ENCODE measurements at places on chromosomes 1 and 21. TPM values are rescaled to one million over a fixed set of nuclear protein-coding genes. Genes with fewer than 3 reads are reported as not detected.

TCHHL1 gene
- polyA plus RNA-seq, result not detected

HSD3B1 gene
- not detected for polyA plus RNA-seq

CD1D gene
- polyA plus RNA-seq, result 121 TPM

RCSD1 gene
- 216 TPM for polyA plus RNA-seq

RALGPS2 gene
- polyA plus RNA-seq, result 2.0 TPM

UBE2U gene
- polyA plus RNA-seq, result not detected

- DNase-seq, result no peak
Measured at GRCh38 chr1:113808450-113809195, 3.7 kb downstream of the RSBN1 start.

DNA sequence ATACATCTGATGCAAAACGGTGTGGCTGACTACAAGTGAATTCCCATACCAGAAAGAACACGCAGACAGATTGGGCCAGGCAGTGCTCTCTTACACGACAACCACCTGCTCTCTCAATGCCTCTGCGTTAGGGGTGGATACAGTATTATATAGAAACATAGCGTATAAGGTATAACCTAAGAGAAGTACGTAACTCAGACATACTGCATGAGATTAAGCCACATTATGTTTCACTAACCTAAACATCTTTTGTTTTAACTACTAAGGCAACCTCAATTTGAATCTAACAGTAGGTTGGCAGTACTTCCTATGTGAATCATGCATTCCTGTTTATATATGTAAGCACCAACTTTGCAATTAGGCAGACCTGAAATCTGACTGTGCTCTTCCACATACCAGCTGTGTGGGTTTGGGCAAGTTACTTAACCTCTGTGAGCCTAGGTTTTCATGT, 58.1 kb upstream of the COA6 start:
- peak; percentile 71 for DNase-seq

DNA sequence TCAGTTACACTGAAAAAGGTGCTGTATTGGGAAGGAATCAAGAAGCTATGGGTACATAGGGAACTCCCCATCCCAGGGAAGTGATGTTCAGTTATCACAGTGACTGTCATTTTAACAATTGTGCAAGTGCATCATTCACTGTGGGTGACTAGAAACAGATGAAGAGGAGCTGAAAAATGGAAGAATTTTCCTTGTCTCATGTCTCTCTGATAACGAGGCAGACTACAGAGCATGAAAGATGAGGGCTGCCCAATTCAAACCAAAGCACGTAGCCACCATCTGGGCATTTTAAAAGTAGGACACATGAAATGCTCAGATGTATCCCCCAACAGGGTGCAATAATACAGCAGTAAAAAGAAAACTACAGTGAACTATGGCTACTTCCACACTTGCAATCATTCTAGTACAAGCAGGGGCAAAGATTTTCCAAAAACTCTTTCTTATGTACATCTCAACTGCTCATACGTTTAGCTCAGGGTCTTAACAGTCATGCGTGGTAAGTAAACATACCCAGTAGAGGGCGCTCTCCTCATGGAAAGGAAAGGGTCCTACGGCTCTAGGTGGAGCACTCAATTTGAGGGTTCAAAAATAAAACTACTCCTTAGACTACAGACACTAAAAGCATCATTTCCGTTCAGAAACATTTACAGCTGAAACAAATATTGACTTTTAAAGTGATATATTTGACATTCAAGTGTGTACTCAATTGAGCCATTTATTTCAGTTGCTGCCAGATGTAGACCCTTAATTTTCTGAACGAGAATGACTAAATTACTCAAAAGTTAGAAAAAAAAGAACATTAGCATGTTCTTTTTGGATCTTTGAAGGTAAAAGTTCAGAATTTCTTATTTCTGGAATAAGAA, 143.2 kb downstream of the KCTD3 start:
- no peak for DNase-seq

DNA sequence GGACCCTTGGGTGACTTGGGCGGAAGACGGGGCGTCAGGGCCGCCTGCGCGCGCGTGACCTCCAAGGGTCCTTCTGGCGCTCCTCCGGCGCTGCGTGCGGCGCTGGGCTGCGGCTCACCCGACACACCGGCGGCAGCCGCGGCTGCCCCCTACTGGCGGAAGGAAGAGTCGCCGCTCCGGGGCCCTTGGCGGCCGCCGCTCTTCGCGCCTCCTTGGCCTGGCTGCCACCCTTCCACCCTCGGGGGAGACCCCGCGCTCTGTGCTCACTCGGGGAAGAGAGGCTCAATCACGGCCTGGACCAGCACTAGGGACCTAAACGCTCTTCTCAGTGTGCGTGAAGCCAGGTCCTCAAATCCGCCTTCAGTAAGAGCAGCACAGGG, 89.7 kb downstream of the DMRTA2 start:
- DNase-seq, result peak; percentile 47

- no peak for DNase-seq
Measured at GRCh38 chr1:15211424-15211823, 35.6 kb upstream of the FHAD1 start.

DNA sequence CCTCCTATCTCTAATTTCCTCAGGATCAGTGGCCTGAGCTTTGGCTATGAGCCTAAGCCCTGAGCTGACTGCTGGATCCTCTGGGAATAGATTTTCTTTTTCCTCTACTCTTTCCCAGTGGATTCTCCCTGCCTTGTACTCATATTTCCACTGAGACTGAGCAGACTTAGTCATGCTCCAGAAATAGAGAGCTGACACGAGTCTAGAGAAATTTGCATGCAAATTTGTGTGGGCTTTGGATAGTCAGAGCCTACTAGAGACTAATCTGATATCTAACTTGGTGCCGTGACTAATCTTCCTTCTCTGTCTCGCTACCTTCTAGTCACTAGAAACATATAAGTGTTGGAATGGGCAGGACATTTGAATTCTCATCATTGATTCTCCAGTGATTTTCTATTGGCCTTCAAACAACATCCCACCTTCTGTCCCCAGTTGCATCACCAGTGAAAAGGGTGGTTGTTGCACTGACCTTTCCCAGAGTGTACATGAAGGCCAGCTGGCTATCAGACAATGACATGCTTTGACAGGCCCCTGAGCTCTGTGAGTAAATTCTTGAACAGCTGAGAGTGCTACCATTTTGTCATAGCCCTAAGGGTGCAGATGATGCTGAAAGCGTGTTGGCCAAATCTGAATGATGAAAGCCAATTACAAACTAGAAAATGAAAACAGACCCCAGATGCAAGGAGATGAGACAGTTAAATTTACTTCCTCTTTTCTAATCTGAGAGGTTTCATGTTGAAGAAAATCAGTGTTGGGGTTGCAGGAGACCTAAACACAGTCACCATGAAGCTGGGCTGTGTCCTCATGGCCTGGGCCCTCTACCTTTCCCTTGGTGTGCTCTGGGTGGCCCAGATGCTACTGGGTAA, at the start of gene FCRLA:
Gene FCRLA (plus strand): TSS at position 748 of the 866 bp plus-strand sequence. CDS start 36 bp downstream, at position 784.
- DNase-seq, result peak; percentile 28

DNA sequence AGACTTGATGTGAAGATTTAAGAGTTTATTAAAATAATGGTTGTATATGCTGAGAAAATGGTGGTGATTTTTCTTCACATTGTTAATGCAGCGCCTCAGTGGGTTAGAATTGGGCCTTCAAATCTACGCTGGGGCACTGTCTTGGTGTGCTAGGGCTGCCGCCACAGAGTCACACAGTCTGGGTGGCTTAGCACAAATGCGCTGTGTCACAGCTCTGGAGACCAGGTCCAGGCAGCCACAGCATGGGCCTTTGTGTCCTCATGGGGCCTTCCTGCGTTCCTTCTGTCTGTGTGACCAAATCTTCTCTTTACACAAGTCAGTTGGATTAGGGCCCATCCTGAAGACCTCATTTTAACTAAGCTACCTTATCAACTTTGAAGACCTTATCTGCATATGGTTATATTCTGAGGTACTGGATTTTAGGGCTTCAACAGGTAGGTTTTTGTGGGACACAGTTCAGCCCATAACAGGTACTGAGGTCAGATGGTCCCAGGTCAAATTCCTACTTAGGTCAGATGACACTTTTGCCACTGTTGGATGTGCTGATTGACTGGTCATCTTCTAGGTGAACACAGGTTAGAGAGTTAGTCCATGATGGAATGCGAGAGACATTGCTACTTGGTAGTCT, 17.5 kb downstream of the TRAPPC10 start:
- DNase-seq, result no peak

DNA sequence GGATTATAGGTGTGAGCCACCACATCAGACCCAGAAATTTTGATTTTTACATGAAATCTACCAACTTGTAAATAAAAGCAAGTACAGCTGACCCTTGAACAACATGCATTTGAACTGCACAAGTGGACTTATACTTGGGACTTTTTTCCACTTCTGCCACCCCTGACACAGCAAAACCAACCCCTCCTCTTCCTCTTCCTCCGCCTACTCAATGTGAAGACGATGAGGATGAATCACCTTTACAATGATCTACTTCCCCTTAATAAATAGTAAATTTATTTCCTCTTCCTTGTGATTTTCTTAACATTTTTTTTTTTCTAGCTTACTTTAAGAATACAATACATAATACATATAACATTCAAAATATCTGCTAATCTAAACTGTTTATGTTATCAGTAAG, 17.5 kb upstream of the YRDC start:
- peak; percentile 64 for DNase-seq

DNA sequence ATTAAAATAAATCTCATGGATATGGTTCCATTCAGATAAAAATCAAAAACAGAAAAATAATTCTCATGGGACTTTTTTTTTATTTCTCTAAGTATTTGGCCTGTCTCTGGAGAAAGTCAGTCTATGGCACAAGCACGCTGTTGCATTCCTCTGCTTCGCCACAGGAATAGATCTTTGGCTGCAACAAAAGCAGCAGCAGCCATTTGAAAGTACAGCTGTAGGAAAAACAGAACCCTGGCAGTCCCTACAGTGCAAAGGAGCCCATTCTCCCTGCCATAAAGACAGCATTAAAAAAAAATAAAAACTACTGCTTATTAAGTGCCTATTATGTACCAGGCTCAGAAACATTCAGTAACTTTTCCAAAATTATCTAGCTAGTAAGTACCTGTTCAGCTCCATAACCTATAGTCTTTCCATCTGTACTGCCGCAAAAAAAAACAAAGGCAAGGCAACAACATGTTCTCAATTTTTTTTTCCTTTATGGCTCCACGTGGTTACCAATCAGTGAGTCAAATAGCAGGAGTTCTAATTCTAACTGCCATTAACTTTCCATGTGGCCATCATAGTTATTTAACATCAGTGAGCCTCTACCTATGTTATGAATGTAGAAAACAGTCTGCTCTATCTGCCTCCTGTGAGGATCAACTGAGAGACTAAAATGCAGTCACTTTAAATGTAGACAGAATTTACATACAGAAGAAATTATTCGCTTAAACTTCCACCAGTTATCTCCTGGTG, 22.7 kb downstream of the SLC35D1 start:
- DNase-seq, result no peak

GRCh38 chr1:201543871-201544642, 5.1 kb downstream of the NAV1 start:
- peak; percentile 20 for DNase-seq

DNA sequence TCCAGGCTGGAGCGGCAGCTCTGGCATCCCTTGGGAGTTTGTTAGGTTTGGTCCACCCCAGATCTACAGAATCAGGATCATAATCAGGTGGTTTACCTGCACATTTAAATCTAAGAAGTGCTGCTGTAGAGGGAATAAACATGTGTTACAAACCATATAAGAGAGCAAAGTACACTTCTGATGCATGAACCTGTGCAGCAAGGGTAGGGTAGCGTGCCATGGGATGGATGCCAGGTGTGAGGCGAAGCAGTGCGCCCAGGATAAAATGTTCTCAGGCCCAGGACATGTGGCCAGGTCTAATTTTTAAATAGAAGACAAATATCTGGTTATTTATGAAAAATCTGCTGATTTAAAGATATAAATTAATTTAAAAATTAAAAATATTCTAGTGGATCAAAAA, 308.8 kb upstream of the USP24 start:
- DNase-seq, result no peak

DNA sequence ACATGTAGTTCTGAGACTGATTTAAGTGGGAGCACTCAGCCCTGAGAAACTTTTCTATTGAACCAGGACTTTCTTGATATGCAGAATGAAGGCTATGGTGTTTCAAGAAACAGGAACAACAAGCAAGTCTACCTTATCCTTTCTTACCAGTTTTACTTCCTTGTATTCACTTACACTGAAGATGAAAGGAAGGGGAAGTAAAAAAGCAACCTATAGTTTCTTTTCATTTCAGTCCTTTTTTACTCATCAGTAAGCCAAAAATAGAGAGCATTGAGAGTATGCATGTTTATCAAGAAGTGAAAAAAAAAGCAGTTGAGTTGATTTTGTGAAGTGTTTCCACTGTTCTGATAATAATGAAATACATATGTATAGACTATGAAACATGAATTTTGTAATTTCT, 1010.3 kb downstream of the AMY1C start:
- DNase-seq, result no peak

GRCh38 chr1:236888126-236888525, 93.0 kb downstream of the MTR start:
- DNase-seq, result no peak

DNA sequence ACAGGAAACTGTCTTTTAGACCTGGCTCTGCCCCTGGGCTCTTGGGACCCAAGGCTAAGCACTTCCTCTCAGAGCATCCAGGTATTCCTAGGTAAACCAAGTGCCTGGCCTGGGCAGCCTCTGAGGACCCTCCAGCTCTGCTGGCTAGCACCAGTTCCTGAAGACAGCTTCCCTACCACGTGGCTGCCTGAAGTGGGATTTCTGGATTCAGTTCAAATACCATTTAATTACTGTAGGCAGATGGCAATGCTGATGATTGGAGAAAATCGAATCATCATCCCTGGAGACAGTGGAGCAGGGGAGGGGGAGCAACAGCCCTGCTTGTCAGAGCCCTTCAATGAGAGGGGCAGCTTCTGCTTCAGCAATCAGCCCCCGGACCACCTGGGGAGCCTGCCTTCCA, 11.9 kb downstream of the KIF21B start:
- no peak for DNase-seq

DNA sequence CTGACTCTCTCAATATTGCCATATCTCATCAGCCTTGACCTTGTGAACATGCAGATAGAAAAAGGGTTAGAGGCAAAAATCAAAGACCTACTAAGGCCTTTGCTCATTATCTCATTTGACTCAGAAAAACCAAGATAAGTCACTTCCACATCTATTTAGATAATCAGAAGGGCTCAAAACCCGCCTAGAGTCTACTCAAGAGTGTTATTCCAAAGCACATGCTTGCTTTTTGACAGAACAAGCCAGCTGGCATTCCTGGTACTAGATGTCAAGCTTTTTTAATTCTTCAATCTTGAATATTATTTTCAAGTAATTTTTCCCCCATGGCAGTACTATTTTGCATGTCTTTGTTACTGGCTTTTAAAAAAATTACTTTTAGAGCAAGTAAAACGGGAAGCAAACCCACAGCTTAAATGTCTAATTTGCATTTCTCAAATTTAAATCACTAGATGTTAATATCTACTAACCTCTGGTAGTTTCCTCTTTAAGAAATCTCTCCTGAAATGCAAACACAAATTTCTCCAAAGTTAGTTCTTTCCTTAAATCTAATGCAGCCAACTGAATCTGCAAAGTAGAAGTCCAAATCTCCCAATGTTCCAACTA, 51.5 kb downstream of the APP start:
- DNase-seq, result no peak

- no peak for DNase-seq
Measured at GRCh38 chr1:14593302-14593701, 5.2 kb upstream of the KAZN start.

- DNase-seq, result no peak
Measured at GRCh38 chr21:39238275-39238674, 55.0 kb upstream of the PSMG1 start.

GRCh38 chr1:209106237-209106741, 477.2 kb upstream of the CAMK1G start:
- no peak for DNase-seq
